ENCODE measurements at places on chromosomes 7 and 10. TPM values are rescaled to one million over a fixed set of nuclear protein-coding genes. Genes with fewer than 3 reads are reported as not detected.

- peak; percentile 13 for DNase-seq
These were observed 673.6 kb downstream of the IPMK start for GRCh38 chr10:57593983-57594573.

GRCh38 chr10:33416209-33416608 lies 81.7 kb upstream of the NRP1 start:
- DNase-seq, result no peak

- no peak for DNase-seq
These were observed 58.5 kb upstream of the DNAJB6 start for GRCh38 chr7:157278167-157278790.

- no peak for DNase-seq
These were observed 1001.7 kb upstream of the KCND2 start for GRCh38 chr7:119271147-119271779.

Gene NRCAM
- total RNA-seq, result 22.8 TPM

Gene BAG3
- 6.2 TPM for total RNA-seq

Gene LOXL4
- not detected for total RNA-seq

DNA sequence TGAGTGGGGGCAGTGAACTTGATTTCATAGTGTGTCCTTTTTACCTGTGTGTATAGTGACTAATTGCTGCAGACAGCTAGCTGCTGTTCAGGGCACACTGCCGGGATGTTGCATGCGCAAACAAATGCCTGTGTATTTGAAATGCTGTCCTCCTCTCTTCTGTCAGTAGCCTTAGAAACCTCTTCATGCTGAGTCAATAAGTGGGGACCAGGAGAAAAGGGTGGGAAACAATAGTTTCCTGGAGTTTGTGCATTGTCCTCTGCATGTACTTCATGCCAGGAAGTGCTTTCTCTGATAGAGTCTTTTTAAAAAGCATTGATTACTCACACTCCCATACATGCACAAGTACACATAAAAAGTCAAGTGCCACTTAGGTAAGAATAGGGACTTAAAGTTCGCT lies 1183.7 kb upstream of the CELF2 start:
- DNase-seq, result no peak

DNA sequence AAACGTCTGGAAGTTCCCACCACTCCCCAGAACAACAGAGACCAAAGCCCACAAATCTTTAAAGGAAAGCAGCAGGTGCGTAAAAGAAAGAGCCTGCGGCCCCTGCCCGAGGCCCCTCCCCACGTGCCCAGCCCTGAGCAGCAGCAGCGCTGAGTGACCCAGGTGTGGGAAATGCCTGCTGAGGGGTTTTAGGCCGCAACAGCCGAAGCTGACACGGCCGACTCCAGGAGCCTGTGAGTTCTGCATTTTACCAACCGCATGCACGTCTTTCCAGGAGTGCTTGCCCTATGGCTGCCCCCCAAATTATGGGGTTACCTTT lies 1.6 kb upstream of the KNDC1 start:
- DNase-seq, result no peak

GRCh38 chr10:84685047-84685660 lies 356.8 kb downstream of the CCSER2 start:
- DNase-seq, result no peak

- no peak for DNase-seq
These were observed 204.5 kb upstream of the PHYHIPL start for GRCh38 chr10:58971796-58972491.

- DNase-seq, result no peak
These were observed 60.4 kb upstream of the NPVF start for GRCh38 chr7:25288556-25289307.

DNA sequence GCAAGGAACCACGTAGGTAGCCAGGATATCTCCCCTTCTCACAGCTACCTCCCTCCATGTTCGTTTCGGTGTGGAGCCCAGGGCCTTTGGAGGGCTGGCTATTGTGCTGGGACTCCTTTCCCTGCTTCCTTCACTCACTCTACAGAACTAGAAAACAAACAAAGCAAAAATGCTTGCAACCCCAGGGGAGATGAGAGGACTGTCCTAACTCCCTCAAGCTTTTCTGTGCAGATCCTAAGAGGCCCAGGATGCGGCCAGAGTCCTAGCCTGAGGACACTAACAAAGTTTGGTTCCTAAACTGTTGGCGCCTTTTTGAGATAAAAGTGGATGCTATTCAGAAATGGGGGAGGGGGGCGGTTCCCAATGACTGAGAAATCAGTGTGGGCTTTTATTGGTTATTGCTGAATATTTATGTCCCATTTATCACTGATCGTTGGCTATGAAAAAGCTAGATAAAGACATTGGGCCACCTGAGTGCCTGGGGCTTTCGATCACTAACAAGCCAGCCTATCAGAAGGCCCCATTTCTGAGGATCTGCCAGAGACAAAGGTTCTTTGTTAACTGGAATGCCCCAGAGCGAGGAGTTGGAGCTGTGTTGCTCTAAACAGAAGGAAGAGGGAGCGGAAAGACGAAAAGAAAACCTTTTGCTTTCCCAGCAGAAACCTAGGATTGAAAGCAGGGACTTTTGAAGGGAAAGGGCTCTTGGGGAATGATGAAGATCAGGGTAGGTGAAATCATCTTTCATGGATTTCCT lies 95.2 kb upstream of the EGR2 start:
- peak; percentile 80 for DNase-seq

DNA sequence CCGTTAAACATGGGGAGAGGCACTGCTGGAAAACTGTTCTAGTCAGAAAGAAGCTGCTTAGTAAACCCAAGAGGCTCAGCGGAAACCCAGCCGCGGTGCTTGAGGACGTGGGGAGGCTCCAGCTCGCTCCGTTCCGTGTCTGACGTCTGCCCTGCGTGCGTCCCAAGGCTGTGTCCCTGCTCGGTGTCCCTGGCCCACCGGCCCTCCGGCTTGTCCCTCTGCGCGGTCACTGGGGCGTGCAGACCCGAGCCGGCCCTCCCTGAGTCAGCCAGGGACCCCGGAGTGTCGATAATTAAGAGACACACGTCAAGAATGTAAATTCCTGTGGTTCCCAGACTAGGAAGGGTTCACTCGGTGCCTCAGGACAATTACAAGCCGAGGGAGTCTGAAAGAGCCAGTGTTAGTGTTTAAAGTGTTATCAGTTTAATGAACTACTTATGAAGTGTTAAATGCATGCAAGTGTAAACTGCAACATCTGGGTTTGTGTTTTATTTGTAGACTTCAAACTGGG lies 98.9 kb downstream of the WDR11 start:
- DNase-seq, result no peak

DNA sequence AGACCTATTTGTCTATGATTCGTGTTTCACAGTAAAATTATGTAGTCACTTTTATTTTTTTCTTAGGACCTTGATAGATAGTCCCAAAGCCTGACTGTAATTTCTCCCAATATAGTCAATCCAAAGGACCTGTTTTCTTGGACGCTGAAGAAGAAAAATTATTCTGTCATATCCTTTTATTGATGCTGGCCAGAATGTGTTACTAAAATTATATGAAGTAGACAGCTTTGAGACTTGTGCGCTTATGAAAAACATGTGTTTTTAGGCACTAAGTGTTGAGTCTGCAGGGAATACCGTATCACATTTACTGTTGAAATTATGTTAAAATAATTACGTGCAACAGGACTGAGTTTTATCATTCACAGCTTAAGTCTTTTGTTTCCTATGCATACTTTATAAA lies 17.9 kb downstream of the TES start:
- no peak for DNase-seq

DNA sequence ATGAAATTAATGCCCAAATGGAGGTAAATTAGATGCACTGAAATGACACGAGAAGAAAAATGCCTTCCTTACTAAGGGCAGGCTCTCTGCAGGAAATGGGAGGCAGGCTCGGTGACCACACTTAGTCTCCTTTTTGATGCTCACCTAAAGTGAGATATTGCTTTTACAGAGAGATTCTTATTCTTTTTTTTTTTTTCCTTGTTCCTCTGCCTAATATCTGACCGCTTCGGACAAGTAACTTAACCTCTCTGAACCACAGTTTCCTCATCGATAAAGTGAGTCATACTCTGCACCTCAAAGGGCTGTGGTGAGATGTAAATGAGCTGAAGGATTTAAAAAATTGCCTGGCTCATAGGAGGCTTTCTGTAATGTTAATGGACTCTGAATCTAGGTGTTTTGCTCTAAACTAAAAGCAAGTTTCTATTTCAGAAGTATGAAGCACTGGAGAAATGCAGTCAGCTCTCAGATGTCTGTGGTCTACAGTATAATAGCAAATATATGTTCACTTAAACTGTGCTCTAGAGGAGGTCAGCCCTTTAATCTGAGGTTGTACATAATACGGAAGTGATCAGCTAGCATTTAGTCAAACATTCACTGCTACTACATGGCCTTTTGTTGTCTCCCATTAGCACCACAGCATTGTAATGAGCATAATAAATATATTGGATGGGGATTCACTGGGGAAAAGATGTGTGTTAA lies 23.2 kb downstream of the NKX2-3 start:
- DNase-seq, result no peak

DNA sequence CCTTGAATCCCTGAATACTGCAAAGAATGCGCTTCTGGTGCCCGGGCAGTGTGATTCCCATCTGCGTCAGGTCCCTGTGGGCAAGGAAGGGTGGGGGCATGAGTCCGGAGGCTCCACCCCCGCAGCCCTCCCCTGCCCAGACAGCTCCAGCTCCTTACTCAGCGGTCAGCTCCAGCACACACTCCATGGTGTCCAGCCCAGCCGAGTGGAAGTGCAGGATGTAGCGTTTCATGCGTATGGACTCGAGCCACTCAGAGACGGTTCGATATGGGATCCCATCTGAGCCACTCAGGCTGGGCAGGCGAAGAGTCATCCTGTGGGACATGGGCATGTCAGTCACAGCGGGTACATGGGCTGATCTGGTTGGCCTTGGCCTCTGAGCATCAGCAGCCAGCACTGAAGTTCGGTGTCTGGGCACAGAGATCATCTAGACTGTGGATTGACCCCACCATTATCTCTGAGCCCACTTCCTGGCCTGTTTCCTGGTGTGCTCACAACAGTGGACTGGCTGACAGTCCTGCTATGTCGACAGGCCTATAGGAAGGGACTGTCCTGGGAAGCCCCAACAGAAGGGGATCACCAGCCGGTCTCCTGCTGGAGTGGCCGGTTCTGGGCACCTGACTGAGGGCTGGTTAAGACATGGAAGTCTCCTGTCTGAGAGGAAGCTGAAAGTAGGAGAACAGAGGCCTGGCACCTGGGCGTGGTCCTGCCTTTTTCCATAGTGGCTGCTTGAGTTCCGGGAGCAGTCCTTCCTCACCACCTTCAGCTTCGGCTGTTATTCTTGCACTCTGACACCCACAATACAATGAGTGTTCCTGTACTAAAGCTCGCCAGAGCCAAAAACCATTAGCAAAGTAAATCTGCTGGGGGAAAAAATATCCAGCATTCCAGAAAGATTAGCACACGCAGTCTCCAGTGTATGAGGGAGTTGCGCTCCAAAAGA lies 10.6 kb downstream of the ZYX start:
- DNase-seq, result no peak

Gene CCL24
- not detected for total RNA-seq

GRCh38 chr10:42938351-42938750 lies 138.5 kb upstream of the RET start:
- DNase-seq, result no peak

GRCh38 chr7:26087321-26088091 lies 64.5 kb upstream of the NFE2L3 start:
- no peak for DNase-seq

Gene PPP1R3C
- total RNA-seq, result 13.2 TPM

DNA sequence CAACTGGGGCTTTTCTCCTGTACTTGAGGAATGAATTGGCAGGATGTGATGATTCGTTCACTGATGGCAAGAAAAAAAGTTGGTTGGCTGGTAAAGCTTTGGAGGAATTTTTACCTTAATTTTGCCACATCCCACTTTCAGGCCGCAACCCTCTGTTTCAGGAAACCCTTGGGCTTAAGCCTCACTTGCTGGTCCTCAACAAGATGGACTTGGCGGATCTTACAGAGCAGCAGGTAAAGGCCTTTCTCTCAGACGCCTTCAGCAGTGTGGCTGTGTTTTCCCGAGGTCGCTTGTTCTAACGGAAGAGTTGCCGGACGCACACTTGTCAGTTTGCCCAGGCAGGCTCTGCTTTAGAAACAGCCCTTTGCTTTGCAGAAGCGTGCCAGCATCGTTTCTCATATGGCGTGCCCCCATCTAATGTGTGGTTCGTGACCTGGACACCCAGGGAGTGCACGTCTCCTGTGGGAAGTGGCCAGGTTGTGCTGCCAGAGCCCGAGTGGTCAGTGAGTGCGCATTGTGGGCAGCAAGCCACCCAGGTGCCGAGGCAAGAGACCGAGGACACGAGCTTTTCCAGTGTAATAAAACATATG lies 2.2 kb downstream of the MTG1 start:
- DNase-seq, result no peak

DNA sequence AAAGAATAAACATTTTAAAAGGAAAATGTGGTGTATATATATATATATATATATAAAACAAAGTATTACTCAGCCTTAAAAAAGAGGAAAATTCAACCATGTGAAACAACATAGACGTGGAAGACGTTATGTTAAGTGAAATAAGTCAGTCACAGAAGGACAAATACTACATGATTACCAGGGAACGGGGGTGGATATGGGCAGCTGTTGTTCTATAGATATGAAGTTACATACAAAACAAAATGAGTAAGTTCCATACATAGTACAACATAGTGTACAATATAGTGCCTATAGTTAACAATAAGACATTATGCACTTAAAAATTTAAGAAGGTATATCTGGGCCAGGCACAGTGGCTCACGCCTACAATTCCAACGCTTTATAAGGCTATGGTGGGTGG lies 48.8 kb downstream of the SGMS1 start:
- no peak for DNase-seq

GRCh38 chr10:112763916-112764520 lies 186.0 kb upstream of the TCF7L2 start:
- DNase-seq, result no peak

Gene SH2D4B
- total RNA-seq, result 0.11 TPM

Gene RP9
- total RNA-seq, result 38.4 TPM

DNA sequence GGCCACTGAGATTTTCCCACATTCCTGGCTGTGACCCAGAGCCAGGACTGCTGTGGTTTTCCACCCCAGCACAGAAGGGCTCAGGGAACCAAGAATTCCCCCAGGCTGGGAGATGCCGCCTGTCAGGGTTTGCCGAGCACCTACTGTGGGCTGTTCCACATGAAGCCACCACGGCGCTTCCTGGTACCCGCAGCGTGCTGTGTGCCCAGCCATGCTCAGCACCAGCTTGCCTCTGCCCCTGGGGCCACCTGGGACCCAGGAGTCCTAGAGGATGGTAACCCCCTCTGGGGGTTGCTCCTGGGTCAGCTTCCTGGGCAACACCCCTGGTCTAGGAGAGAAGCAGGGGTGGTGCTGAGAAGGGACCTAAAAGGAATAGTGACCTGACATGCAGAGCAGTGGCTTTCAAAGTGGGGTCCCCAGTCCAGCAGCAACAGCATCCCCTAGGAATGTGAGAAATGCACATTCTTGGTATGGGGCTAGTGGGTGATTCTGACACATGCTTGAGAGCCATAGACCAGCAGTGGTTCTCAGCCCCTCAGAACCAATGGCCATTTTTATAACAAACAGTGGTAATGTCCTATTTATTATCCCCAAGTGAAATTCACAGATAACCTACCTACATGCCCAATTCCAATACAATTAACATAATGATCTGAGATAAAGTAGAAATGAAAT lies 53.4 kb downstream of the TSPAN15 start:
- no peak for DNase-seq

Measured in SK-MEL-5 (cell line).